ENCODE measurements at places on chromosomes 4 and X. TPM values are rescaled to one million over a fixed set of nuclear protein-coding genes. Genes with fewer than 3 reads are reported as not detected.
A peak's percentile ranks its signal among the peaks of the same experiment; 100 is the strongest.

TEC gene
- polyA plus RNA-seq = 1.1 TPM

RNF128 gene
- polyA plus RNA-seq = 18.4 TPM

DSPP gene
- polyA plus RNA-seq = not detected

RAB41 gene
- not detected for polyA plus RNA-seq

DNA sequence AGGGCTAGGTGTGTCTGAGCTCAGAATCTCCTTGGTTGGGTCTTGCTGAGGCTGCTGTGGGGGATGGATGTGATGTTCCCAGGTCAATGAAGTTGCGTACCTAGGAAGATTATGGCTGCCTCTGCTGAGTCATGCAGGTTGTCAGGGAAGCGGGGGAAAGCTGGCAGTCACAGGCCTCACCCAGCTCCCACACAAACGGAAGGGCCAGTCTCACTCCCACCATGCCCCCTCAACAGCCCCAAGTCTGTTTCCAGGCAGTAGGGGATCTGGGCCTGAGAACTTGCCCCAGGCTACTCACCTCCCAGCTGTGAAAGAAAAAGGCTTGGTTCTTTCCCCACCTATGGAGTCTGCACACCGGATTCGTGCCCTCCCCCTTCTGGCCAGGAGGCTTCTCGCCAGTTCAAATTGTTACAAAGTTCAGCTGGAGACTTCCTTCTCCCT lies 72.9 kb downstream of the WDR44 start:
- DNase-seq = no peak

- DNase-seq = no peak
These were observed 246.1 kb downstream of the NR3C2 start for GRCh38 chr4:148196164-148196563.

- DNase-seq = no peak
These were observed 468.6 kb downstream of the INPP4B start for GRCh38 chr4:142377342-142378091.

- DNase-seq = no peak
These were observed 19.1 kb downstream of the MFAP3L start for GRCh38 chr4:170007113-170007512.

DNA sequence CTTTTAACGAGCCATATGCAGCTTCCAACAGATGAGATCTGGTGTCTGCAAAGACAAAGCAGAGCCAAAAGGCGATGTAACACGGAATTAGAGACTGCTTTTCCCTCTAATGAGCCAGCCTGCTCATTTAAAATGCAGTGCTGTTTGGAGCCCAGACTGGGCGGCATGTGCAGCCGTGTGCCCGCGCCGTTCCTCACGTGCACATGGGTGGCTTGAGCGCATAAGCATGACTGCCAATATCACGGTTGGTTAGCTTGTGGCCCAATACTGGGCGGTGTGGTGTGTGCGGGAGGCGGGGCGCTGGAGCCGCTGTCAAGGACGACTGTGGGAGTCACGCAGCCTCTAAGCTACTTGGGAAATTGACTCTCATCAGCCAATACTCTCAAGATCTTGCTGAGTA lies 87.0 kb upstream of the SCOC start:
- peak; percentile 77 for DNase-seq
